ENCODE measurements at places on chromosomes 5 and 9.

- DNase-seq = no peak
Observed at GRCh38 chr9:102845827-102846371, 149.2 kb upstream of the CYLC2 start.

DNA sequence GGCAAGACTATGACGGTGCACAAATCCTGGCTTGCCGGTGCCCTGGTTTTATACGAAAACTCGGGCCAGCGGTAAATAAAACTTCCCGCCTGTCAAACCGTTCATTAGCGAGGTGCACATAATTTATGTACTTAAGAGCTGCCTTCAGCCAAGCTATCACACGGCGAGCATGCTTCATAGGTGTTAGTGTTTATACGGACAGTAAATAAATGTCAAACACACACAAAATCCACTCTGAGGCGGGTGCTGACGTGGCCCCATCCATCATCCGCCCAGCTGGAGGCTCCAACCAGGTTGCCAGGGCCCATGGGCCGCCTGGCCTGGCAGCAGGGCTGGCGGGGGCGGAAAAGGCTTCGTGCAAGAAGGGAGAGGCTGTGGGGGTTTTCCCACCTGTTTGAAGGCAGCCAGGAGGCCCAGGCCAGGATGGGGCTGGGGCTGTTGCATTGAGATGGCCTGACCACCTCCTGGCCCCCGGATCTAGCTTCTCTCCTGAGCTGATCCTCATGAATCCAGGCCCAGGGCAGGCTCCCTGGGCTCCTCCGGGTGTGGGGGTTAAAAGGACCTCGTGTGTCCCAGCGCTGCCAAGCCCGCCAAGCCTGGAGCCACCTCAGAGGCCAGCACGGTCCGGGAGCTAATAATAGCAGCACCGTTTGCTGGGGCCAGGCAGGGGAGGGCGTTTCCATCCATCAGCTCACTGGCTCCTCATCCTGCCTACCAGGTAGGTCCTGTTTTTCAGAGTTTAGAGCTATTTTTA lies 43.2 kb downstream of the BARX1 start:
- no peak for DNase-seq

GRCh38 chr5:65767565-65767964 lies 45.6 kb downstream of the NLN start:
- DNase-seq = no peak

DNA sequence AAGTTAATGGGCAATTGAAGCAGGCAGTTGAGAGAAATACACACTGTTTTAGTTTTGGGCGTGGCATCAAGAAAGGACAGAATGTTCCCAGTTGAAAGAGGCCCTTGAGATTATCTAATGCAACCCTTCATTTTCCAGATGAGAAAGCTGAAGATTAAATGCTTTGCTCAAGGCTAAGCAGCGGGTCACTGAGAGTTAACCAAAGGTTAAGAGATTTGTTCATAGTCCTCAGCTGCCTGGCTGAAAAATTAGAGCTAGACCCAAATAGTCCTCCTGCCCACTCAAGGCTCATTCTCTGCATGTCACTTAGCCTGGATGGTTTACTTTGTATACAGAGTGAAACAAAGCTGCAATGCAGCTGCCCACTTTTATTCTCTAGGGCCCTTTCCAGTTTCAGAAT lies 46.7 kb upstream of the MAMDC2 start:
- DNase-seq = no peak

DNA sequence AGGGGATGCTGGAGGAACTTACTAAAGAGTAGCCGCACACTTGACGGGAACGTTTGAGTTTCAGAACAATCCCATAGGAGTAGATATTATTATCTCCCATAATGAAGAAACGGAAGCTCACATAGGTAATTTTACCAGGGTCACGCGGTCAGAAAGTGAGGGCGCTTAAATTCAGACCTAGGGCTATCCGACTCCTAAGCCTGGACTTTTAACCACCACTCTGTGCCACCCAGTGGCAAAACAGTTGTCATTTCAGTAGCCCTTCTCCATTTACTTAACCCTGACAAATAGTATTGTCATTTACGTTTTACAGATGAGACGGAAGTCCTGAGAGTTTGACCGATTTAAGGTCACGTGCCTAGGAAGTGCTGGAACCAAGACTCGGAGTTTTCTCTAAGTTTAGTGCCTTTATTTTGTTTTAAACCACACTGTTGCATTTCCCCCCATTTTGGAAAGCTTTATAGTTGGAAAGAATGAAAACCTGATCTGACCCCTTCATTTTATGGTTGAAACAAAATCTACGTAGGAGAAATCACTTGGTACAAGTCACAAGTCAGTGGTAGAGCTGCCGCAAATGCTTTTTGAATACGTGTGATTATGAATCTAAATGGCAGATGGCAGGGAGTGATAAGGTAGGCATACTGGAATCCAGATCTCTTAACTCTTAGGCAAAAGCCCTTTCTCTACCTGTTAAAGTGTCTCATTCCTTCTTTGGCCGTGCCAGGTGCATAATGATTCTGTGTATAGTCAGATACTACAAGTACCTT lies 650 bp downstream of the MRRF start:
- no peak for DNase-seq

GRCh38 chr5:174837919-174838902 lies 113.8 kb downstream of the MSX2 start:
- DNase-seq = no peak

All from activated T-cell treated with anti-CD3 and anti-CD28 coated beads, Interleukin-2, amount 50 U/mL, for 48 hours (primary cell).